ENCODE measurements at places on chromosomes 12 and 14. TPM values are rescaled to one million over a fixed set of nuclear protein-coding genes. Genes with fewer than 3 reads are reported as not detected.

GRCh38 chr12:26014085-26014484 is 55.6 kb downstream of the RASSF8 start:
- no peak overlapping the region for H3K4me3 ChIP-seq
- H3K27ac ChIP-seq: no peak overlapping the region
- peaks cover 7% of the 10 kb centered on the region for H3K27me3 ChIP-seq
- no peaks in the 10 kb centered on the region for H3K4me1 ChIP-seq
- no peaks in the 10 kb centered on the region for H3K36me3 ChIP-seq

DNA sequence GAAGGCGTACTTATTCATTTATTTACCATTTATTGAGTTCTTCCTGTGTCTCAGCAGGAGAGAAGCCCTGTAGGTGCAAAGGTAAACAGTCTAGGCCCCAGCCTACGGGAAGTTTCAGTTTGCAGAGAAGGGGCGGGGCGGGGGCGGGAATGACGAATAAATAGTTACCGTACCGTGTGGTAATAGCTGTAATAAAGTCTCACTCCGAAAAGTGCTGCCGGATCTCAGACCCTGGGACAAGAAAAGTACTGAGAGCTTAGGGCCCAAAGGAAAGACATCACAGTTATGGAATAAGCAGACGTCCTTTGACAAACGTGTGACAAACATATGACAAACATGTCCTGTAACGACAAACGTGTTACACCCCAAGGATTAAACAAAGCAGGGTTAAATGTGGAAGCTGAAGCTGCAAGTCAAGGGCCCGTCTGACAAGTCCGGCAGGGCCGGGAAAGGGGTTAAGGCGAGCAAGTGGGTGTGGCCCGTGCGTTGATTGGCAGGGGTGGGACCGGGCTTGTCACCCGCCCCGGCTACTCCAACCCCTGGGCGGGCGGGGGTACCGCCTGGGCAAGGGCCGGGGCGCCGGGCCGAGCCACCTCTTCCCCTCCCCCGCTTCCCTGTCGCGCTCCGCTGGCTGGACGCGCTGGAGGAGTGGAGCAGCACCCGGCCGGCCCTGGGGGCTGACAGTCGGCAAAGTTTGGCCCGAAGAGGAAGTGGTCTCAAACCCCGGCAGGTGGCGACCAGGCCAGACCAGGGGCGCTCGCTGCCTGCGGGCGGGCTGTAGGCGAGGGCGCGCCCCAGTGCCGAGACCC is at the start of gene LRP10:
TSS of gene LRP10 (plus strand) at position 517 of the 809 bp plus-strand sequence. CDS start 564 bp downstream, outside the sequence.
- peaks cover 24% of the 10 kb centered on the region for H3K4me1 ChIP-seq
- peaks cover 5% of the 10 kb centered on the region for H3K27me3 ChIP-seq
- H3K36me3 ChIP-seq: peaks cover 25% of the 10 kb centered on the region

GRCh38 chr14:97266653-97267052 is 469.5 kb downstream of the VRK1 start:
- no peaks in the 10 kb centered on the region for H3K36me3 ChIP-seq
- no peak overlapping the region for H3K27ac ChIP-seq
- H3K27me3 ChIP-seq: peaks cover 14% of the 10 kb centered on the region
- H3K4me1 ChIP-seq: no peaks in the 10 kb centered on the region

- no peaks in the 10 kb centered on the region for H3K36me3 ChIP-seq
- no peak overlapping the region for H3K4me3 ChIP-seq
- H3K27me3 ChIP-seq: no peaks in the 10 kb centered on the region
- peak overlapping the region; percentile 92 for H3K27ac ChIP-seq
Measured at GRCh38 chr14:76958980-76959710, 69.4 kb downstream of the IRF2BPL start.

The TMEM119 gene
- not detected for total RNA-seq

The PELI2 gene
- 0.68 TPM for total RNA-seq

The DPY19L2 gene
- 1.2 TPM for total RNA-seq
